ENCODE measurements at places on chromosomes 5 and 9. TPM values are rescaled to one million over a fixed set of nuclear protein-coding genes. Genes with fewer than 3 reads are reported as not detected.

The LRRTM2 gene
- total RNA-seq, result not detected

The GPR21 gene
- 0.23 TPM for total RNA-seq

The PCDHA7 gene
- total RNA-seq, result not detected

The ADAMTS19 gene
- not detected for total RNA-seq

The TMEM215 gene
- not detected for total RNA-seq

The CDC20B gene
- total RNA-seq, result not detected

The SLC34A3 gene
- not detected for total RNA-seq

The SMARCA2 gene
- 143 TPM for total RNA-seq

The CACNA1B gene
- 0.21 TPM for total RNA-seq

The CBY3 gene
- not detected for total RNA-seq

The LHFPL2 gene
- total RNA-seq, result 35.6 TPM

The HCN1 gene
- 0.09 TPM for total RNA-seq

The CYSRT1 gene
- total RNA-seq, result not detected

The SEMA4D gene
- total RNA-seq, result 16.0 TPM

The GFI1B gene
- total RNA-seq, result not detected

The SPINK4 gene
- total RNA-seq, result not detected

The PITX1 gene
- total RNA-seq, result not detected

The MYO10 gene
- 5.6 TPM for total RNA-seq

Measured in heart left ventricle (tissue), 16 donors.